Inflammatory macrophage (primary cell): ENCODE measurements at places on chromosomes 4 and X.

- no peak for DNase-seq
These were observed 481.1 kb downstream of the STPG2 start for GRCh38 chr4:97662133-97662532.

DNA sequence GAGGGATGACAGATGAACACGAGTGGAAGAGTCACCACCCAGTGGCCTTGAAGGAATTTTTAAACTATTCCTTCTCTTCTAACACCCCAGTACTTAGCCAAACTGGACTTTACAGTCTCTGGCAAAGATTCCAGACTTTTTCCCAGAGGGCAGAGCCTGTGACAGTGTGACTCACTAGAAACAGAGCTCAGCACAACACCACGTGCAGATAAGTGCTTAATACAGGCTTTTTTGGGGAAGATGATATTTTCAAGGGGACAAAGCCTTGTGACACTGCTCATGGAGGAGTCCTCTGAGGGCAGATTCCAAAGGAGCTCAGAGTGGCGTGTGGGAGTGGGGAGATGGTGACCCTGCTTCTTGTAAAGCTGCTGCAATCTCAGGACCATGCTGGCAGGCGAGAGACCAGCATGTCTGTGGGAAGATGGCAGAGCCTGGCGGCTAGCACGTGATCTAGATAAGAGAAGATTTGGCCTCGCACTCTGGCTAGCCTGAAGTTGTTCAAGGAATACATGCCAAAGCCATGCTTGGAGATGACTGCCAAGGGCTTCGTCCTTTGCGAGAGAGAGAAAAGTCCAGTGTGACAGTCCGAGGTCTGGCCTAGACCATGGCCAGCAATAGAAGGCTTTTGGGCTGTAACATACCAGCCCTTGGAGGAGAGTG is 2.4 kb downstream of the RAB33A start:
- DNase-seq = peak; percentile 79

GRCh38 chr4:151643564-151643963 is 117.2 kb downstream of the GATB start:
- no peak for DNase-seq

DNA sequence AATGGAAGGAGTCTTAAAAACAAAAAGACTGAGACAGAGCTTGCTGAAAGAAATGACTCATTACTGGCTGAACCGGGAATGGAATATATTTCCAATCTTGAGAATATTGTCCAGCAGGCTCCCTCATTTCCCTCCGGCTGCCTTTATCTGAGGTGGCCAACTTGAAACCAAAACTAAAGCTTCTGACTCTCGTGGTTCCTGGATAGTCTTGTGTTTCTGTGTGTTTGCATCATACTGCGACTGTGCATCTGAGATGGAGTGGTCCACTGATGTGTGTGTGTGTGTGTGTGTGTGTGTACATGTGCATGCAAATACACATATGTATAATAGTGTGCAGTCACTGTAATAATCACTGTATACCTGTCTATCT is 145.6 kb upstream of the SCML1 start:
- DNase-seq = no peak

DNA sequence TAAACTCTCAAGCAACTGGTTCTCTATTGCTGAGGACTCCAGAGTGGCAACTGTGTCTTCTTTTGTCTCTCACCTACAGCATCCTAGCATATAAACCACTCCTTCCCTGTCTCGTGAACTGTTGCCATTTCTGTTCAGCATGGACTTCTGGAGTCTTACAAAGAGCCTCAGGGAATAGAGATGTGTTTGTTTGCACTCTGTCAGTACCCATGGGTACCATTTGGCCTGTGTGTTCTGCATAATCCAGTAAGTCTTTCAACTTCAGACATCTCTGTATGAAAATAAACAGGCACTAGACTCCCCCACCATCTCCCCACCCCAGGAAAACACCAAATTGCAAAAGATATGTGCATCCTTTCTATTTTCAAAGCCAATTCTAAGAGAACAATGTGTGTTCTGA is 1351.6 kb upstream of the PABPC4L start:
- no peak for DNase-seq

DNA sequence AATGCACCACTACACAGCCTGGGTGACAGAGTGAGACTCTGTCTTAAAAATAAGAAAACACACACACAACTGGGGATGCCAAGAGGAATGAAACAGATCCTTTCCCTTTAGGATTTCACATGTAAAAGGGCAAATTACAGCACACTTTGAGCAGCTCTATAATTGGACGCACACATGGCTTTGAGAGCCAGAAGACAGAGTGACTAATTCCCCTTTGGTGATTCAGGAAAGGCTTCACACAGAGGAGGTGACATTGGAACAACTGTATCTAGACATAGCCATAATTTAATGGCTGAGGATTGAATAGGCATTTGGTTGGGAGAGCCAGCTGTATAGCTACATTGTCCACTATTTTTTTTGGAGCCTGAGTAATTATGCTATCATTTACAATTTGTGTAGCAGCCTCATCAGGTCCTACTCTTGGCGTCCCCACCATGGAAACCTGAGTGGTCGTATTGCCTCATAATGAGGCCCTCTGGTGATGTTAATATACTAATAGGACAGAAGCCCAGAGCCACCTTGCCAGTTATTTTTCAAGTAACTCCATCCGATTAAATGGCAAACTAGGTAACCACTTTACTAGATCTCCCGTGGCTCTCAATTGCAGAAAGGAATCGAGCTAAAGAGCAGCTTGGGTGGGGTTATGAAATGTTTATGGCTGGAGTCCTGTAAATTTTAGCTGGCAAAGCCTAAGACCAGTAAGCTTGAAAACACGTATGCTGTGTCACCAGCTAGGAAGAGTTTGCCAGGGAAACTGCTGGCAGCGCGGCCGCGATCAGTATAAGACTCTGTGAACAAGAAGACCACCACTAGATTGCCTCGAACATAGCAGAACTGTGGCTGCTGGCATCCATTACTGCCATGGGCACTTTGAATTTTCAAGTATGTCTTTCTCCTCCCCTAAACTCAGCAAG is 8.5 kb upstream of the PPEF1 start:
- DNase-seq = no peak

GRCh38 chr4:41655177-41655576 is 93.3 kb downstream of the PHOX2B start:
- DNase-seq = no peak

DNA sequence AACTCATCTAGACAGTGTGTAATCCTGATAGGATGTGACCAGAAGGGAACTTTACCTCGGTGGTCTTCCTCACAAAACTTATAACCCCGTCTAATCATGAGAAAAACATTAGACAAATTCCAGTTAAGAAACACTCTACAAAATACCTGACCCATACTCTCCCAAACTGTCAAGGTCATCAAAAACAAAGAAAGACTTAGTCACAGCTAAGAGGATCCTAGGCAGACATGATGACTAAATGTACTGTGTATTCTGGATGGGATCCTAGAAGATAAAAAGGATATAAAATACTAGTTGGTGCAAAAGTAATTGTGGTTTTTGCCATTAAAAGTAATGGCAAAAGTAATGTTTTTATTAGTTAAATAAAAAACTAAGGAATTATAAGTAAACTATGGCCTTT is 81.6 kb downstream of the DTHD1 start:
- DNase-seq = no peak

- no peak for DNase-seq
These were observed 1.3 kb downstream of the LPAR4 start for GRCh38 chrX:78748846-78749245.

DNA sequence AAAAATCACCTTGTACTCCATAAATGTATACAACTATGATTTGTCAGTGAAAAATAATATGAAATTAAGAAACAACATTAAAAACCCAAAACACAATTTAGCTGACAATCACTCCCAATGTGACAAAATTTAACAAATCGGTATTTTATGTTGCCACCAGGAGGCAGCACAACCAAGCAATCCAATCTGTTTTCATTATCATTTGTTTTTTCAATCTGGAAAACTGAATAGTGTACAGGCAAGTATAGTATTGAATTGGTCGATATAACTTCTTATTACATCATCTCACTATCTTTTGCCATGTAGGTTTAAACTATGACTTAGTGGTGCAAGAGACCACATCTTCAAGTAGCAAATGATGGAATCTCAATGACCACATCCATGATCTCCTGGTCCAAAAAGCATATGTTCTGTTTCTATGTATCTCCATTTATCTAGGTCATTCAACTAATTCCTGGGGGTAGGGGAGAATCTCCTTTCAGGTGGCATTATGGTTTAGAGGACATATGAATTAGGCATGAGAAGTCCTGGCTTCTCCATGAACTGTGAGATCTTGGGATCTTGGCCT is 112.9 kb upstream of the AGA start:
- peak; percentile 11 for DNase-seq

DNA sequence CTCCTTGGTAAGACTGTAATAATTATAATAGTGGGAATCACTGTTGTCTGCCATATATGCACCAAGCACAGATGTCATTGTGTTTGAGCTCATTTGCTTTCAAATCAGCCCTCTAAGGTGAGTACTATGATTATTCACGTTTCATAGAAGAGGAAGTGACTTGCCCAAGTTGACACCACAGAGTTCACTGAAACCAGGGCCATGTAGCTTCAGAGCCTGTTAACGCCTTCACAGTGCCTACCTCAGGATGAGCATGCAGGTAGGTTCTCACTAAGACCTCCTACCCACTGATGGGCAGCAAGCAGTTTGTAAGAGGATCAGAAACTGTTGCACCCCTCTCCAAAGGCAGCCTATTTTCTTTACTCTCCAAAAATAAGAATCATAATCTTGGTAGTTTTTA is 27.4 kb downstream of the TMPRSS11A start:
- no peak for DNase-seq

DNA sequence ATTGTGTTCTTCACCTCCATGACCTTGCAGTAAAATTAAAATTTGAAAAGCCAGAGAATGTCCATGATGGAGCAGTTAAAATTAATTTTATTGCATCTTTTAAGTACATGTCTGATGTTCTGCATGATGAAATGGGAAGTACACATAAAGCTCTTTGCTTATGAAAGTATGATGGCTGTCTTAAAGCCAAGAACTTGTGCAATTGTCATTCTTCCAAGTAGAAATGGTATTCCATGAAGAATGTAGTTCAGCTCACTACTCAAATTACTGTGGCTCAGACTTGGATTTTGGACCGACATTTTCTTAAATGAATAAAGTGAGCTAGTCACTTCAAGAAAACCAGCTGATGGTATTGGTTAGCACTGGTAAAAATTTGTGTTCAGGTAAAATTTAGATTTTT is 161.7 kb upstream of the CXCL13 start:
- no peak for DNase-seq

DNA sequence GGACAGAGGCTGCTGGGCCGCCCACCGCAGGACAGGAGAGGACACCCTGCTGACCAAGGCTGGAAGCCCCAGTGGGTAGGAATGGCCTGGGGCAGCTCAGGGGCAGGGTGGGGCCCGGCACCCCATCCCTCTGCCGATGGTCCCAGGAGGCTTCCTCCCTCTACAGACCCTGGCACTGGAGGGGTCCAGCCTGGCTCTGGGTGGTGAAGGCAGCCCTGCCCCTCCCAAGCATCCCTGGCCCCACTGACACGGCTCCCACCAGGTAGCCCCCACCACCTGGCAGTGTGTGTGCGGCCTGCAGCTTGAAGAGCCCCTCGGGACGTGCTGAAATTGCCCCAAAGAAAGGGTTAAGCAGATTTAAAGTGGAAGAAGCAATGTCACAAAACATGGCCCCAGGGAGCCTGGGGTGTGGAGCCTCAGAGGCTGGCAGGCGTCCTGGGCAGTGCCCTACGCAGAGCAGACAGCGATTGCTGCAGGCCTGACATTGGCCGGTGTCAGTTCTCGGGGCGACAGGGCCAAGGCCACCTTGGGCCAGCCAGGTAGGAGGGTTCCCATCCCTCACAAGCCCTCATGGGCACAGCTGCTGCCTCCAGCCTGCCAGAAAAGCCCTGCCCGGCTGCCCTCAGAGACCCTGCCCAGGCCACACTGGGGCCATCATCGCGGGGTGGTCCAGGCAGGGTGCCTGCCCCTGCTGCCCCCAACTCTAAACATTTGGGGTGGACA is 80.5 kb downstream of the FAM53A start:
- DNase-seq = no peak

GRCh38 chr4:133801883-133802282 is 399.7 kb downstream of the PABPC4L start:
- DNase-seq = no peak

- peak; percentile 42 for DNase-seq
These were observed 136.4 kb upstream of the FAM9C start for GRCh38 chrX:13180807-13181206.

DNA sequence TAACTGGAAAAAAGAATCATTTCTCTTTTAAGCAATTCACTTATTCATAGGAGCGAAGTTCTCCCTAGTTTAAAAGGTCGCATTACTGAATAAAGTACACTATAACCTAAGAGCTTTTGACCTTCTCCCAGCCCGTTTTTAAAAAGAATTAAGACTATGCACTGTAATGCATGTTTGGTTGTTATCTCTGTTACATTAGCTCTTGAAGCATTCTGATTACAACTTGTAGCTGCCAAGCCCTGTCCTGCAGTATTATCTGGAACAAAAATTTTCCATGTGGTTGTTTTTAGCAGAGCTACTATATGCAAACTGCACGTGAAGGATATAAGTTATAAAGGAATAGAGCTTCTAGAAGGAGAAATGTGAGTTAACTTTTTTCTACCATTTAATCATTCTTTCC is 8.1 kb downstream of the GAB1 start:
- no peak for DNase-seq

GRCh38 chr4:7450775-7451433 is 16.2 kb upstream of the PSAPL1 start:
- no peak for DNase-seq

DNA sequence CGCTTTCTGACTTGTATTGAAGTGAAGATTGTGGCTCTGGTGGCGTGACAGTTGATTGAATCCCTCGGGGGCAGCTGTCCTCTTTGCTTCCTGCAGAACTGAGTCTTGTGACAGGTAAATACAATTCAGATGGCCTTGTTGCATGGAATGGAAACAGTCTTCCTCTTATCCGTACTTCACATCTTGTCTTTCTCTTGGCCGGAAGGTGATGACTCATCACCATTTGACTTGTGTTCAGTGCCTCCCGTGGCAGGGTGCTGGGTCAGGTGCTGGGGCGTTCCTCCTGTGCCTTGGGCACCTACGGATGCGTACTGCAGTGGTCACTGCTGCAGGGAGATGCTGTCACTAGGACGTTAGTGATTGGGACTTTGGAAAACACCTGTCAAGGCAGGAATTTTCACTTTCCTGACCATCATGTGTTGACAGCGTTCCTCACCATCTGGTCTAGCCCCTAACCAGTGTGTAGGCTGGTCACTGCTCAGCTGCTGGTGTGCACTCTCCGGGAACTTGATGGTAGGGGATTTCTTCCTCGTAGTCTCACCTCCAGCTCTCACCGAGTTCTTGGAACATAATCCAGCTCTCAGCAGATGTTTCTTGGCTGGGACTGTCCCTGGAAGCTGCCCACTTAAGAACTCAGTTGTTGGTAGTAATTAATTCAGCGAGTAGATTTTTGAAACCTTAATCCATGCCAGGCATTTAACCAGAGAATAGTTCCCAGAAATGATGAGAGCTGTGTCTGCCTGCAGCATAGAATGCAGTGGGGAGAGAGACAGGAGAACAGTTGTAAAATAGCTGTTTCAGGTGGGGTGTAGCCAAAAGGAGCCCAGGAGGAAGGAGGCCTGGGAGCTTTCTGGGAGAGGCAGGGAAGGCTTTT is 7.2 kb downstream of the TBC1D14 start:
- DNase-seq = peak; percentile 56
